ENCODE measurements at places on chromosomes 3 and 15.
A peak's percentile ranks its signal among the peaks of the same experiment; 100 is the strongest.

GRCh38 chr3:182482705-182483104 is 310.6 kb upstream of the ATP11B start:
- no peak for DNase-seq

DNA sequence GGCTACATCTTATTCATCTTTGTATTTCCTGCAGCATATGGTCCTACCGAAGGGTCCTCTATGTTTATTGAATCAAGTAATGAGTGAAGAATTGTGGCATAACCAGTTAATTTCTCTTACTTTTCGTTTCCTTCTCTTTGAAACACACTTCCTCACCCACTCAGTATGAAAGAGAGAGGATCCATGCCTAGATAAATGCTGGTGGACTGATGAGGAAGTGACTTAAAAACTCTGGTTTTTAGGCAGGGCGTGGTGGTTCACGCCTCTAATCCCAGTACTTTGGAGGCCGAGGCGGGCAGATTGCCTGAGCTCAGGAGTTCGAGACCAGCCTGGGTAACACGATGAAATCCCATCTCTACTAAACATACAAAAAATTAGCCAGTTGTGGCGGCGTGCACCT is 2.2 kb upstream of the MB21D2 start:
- DNase-seq, result no peak

DNA sequence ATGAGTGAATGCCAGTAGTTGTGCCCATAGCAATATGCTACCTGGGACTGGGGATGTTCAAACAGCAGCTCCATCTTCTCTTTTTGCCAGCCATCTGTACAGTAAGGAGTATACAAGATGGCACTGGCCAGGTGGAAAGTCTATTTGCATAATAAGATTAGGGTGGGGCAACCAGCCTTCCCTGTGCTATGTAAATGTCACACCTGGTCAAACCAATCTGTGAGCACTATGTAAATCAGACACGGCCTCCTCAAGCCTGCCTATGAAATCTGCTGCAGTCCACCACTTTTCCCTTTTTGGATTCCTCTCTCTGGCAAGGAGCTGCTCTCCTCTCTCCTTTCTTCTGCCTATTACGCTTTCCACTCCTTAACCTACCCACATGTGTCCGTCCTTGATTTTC is 53.0 kb downstream of the C3orf80 start:
- no peak for DNase-seq

- DNase-seq, result no peak
These were observed 65.8 kb downstream of the EXOG start for GRCh38 chr3:38561746-38562466.

GRCh38 chr15:71588746-71589145 is 221.6 kb upstream of the NR2E3 start:
- DNase-seq, result no peak

DNA sequence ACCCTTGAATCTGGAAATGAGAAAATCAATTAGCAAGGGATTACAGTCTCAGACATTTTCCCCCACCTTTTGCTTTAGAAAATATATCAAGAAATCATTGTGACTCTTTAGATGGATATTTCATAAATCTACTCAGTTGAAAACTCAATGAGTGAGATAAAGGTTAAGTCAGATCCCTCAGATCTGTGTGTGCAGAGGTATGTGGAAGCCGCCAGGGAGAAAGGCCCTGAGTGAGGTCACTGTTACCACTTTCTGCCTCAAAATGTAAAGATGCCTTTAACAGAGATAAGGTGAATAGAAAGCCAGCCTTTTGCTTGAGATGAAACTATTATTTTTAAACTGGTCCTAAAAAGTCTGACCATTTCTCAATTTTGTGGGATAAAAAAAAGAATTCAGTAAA is 225.6 kb upstream of the HES1 start:
- DNase-seq, result peak; percentile 39

GRCh38 chr3:174206607-174207192 is 652.4 kb upstream of the NAALADL2 start:
- no peak for DNase-seq

DNA sequence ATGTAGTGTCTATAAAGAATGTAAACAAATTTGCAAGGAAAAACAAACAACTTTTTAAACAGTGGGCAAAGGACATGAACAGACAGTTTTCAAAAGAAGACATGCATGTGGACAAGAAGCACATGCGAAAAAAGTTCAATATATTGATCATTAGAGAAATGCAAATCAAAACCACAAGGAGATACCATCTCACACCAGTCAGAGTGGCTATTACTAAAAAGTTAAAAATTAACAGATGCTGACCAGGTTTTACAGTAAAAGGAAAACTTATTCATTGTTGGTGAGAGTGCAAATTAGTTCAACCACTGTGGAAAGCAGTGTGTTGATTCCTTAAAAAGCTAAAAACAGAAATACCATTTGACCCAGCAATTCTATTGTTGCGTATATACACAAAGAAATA is 47.1 kb upstream of the LSAMP start:
- DNase-seq, result no peak

All from hematopoietic multipotent progenitor cell treated with erythropoietin and hydrocortisone succinate and interleukin-3 and kit ligand, for 6 days (in vitro differentiated cells).